T follicular helper cell (primary cell): ENCODE measurements at places on chromosomes 7 and 10.

GRCh38 chr10:64071218-64071617 lies 550.0 kb downstream of the REEP3 start:
- DNase-seq = no peak

DNA sequence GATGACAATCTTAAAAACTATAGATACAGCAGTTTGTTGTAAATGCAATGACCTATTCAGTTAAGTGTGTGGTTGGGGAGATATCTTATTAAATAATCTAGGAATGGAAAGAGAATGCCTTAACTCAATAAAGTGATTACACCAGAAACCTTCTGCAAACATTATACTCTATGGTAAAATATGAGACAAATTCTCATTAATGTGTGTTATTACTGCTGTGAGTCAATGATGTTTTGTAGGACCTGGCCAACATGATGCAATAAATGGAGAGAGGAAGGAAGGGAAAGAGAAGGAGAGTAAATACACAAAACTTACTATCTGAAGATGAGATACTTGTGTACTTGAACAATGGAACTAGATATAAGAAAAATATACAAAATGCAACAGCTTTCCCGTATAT lies 25.1 kb downstream of the MKX start:
- DNase-seq = no peak

DNA sequence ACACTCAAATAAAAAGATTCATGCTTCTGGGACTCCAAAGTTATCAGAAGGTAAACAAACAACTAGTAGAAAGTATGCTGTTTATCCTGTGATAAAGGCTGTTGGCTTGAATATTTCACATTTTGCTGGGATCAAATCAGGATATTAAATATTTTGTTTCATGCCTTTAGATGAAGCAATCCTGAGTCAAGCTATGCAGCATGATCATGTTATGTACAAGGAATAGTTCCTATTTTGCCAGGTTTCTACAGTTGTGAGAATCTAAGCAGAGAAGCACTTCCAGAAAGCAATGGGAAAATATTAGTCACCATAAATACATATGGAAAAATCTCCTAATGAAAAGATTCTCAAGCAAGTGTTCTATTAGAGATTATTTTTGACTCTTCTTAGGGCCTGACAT lies 262.8 kb upstream of the PCDH15 start:
- no peak for DNase-seq

DNA sequence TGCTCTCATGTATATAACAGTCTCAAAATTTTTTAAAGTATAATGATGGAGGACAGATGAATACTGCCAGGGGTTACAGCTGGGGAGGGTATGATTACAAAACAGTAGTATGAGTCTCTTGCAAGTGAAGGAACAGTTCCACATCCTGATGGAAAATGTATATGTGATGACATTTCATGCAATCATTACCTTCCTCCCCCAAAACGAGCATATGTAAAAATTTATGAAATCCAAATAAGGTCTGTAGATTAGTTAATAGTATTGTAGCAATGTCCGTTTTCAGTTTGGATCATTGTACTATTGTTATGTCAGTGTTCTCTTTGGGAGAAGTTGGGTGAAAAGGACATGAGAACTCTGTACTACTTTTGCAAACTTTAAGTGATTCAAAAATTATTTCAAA lies 38.0 kb downstream of the DRGX start:
- DNase-seq = no peak

GRCh38 chr7:155590215-155591018 lies 44.1 kb upstream of the CNPY1 start:
- DNase-seq = no peak
